Aorta (tissue), 5 donors: ENCODE measurements at places on chromosomes 7 and 10. TPM values are rescaled to one million over a fixed set of nuclear protein-coding genes. Genes with fewer than 3 reads are reported as not detected.
A peak's percentile ranks its signal among the peaks of the same experiment; 100 is the strongest.

DNA sequence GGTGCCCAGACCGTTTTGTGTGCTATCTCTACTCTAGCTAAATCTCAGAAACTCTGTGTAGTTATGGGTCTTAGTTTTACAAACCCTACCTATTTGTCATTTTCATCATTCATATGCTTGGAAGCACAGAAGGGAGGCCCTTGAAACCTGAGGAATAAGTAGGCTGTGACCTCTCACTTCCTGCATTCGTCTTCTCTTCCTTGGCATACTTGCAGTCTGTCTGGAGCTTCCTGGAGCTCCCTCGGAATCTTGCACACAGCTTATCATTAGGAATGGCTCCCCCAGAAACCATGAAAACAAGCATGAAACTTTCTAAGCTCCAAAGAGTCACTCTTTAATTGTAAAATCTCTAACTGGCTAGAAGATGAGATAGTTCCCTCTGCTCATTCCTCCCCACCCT lies 376.9 kb upstream of the MYO3A start:
- DNase-seq, result no peak

- DNase-seq, result no peak
Observed at GRCh38 chr7:70785427-70785826, 346.5 kb upstream of the GALNT17 start.

DNA sequence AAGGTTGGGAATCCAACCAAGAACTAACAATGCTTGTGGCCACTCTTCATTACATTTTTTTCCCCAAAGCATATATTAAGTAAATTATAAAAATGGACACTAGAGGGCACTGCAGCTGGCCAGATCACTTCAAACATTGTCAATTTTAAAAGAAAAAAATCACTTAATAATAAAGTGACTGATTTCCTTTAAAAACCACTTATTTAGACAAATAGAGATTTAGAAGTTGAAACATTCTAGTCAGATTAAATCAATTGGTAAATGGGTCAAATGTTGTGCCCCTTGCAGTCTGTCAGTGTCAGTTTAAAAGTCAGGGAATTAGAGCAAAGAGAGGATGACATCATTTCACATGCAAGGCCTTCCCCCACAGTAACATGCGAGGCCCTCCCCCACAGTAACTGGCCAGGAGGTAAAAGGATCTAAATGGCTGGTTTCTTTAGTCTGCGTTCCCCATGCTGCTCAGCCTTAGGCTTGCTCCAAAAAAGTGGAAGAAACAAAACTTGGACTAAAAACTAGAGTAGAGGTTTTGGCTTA lies 177.9 kb downstream of the SKAP2 start:
- peak; percentile 72 for DNase-seq

- DNase-seq, result no peak
Observed at GRCh38 chr7:4784799-4785198, 9.4 kb downstream of the AP5Z1 start.

DNA sequence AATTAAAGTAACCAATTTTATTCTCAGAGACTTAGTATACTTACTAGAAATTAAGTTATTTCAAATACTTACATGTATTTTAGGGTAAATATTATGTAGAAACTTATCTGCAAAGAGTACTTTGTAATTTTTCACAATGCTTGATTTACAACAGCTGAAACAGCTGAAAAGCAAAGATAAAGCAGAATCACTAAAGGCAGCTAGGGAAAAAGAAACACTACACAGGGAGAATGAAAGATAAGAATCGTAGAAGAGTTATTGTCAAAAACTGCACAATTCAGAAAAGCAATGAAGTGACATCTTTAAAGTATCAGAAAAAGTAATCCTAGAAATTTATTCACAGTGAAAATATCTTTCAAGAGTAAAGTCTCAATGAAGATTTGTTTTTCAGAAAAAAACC lies 69.7 kb upstream of the ZNF804B start:
- DNase-seq, result no peak

DNA sequence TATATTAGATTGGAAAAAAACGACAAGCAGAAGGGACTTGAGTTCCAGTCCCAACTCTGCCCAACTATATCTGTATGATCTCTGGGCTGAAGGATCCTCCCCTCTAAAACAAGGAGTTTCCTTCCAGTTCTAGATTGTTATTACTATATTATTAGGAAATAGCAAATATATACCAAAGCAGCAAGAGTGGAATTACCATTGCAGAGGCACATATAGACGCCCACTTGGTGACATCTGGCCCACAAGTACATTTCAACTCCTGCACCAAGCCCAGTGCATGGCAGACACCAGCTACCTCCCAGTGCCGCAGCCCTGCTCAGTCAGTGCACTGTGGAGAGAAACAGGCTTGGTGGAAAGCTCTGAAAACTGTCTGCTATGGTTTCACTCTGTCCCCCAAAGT lies 201.9 kb downstream of the FAM107B start:
- no peak for DNase-seq

- DNase-seq, result no peak
Observed at GRCh38 chr10:71641986-71642385, 77.6 kb downstream of the C10orf105 start.

DNA sequence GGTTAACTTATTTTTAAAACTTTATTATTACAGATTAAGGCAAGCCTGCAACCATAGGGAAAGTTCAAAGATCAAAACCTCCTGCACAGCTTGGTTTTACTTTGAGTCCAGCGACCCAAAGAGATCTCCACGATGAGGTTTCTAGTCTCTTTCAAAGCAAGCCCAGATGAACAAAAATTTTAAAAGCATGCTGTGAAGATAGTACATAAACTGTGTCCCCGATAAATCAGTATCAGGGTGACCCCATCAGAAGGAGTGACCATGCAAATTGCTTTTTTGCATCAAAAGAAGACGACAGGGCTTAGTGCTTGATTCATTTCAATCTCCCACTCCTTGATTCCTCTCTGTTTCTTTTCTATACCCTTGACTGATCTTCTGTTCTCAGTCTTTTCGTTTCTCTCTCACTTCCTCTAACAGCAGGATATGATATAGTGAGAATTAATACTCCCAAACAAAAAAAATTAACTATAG lies 16.0 kb upstream of the DNTT start:
- DNase-seq, result no peak

DNA sequence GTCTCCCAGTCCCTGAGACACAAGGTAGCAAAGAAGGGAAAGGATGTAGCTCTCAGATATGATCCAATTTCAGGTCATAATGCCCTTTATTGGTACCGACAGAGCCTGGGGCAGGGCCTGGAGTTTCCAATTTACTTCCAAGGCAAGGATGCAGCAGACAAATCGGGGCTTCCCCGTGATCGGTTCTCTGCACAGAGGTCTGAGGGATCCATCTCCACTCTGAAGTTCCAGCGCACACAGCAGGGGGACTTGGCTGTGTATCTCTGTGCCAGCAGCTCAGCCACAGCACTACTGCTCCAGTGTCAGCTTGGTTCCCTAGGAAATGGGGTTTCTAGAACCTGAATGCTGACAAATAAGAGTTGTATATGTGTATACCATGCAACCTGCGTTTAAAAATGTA lies 74.6 kb upstream of the PRSS58 start:
- no peak for DNase-seq

DNA sequence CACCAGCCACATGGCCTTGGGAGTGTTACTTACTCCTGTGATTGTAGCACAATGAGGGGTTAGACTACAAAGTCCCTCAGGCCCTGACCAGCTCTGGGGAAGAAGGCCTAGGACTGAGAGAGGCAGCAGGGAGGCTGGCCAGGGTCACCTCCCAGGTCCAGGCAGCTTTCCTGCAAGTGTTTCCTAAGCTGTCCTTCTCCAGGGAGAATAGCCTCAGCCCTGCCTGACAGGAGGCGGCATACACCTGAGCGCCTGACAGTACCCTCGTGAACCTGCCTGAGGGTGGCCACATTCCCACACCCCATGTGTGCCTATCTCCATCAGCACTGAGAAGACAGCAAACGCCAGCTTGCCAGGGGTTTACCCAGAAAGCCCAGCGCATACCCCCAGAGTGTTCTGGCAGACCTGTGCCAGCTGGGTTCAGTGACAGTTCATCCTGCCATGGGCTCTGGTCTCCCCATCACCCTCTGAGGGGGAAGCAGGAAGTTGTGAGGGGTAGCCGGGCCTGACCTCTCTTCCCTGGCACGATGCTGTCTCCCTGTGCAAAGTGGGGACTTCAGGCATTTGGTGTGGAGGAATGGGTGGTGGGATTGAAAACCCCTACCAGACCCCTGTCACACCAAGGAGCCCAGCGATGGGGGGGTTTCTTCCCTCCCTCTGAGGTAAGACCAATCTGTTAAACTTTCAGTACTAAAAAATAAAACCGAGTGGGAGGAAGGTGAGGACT lies 56.3 kb upstream of the CAMK2B start:
- DNase-seq, result no peak

DNA sequence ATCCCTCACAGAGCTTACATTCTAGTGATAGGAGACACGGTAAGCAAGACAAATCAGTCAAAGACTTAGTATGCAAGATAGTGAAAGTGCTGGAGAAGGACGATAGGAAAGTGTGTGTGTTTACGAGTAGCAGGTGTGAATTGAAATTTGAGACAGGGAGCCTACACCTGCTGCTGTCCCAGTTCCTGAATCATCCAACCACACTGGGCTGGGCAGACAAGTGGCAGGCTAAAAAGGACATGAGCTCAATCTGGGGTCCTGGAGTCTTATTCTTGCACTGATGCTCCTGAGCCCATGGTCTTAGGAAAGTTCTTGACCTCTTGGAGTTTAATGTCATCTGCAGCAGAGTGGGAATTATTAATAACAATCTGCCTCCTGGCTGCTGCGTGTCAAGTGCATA lies 16.2 kb downstream of the RBP3 start:
- DNase-seq, result peak; percentile 11

DNA sequence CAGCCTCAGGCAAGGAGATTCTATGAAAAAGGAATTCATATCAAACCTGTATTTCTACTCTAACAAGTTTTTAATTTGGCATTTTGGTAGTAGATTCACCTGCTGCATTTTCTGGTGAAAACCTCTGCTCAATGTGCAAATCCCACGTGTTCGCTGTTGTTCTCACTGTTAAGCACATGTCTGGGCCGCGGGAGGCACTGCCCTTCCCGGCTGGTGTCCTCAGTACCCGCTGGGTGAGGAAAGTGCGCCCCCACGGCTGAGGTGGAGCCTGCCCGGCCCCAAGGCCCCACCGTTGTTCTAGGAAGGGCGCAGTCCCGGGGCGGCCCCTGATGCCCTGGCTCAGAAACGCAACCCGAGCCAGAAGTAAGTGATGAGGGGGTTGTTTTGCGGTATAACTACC lies 193.4 kb upstream of the VWC2 start:
- DNase-seq, result peak; percentile 73

GRCh38 chr10:125779403-125780327 lies 4.0 kb upstream of the MMP21 start:
- no peak for DNase-seq

DNA sequence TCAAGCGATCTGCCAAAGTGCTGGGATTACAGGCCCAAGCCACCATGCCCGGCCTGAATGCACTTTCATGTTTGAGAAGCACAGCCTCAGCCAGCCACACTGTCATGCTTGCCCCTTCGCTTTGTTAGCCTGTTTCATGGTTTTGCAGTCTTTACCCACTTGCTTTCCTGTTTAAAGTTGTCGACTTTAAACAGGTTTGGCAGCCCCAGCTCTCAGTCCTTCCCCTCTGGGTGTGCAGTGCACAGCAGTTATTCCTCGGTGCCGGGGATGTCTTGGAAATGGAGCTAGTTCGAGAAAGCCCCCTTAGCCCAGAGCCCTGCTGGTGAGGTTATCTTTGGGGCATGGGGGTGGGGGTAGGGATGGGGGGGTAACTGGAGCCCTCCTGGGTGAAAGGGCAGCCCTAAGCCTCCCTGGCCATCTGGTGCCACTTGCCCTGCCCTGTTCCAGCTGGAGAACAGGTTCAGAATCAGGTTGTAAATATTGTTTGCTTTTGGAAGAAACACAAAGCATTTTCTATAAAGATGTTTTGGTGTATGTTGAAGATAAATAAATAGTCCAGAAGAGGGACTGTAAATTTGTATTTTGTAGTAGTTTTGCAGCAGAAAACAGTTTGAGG lies 14.8 kb downstream of the TSPAN14 start:
- peak; percentile 48 for DNase-seq

DNA sequence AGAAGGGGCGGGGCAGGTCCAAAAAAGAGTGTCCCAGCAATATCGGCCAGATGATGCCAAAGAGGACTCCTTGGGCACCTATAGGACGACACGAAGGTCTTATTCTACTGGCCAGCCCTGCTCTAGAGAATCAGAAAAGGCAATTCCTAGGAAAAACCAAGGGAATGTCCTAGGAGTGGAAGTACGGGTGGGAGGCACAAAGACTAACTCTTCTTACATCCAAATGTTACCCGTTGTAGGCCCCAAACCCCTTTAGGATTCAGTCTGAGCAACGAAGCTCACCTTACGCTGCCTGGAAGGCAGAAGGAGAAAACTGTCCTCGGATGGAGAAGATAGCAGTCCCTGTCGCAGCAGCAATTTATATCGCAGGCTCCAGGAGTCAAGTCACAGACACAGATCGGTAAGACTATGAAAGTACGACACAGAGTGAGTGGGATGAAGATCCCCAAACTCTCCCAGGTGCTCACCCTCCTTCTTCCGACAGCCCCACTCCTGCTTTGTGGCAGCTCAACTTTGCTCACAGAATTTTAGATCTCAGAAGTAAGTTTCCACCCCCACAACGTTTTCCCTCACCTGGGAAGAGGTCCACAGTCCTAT lies 558 bp downstream of the TCTN3 start:
- DNase-seq, result no peak

- DNase-seq, result no peak
Observed at GRCh38 chr7:80967071-80967916, 48.4 kb upstream of the SEMA3C start.

- no peak for DNase-seq
Observed at GRCh38 chr7:108246227-108246837, 116.2 kb upstream of the LAMB4 start.

DNA sequence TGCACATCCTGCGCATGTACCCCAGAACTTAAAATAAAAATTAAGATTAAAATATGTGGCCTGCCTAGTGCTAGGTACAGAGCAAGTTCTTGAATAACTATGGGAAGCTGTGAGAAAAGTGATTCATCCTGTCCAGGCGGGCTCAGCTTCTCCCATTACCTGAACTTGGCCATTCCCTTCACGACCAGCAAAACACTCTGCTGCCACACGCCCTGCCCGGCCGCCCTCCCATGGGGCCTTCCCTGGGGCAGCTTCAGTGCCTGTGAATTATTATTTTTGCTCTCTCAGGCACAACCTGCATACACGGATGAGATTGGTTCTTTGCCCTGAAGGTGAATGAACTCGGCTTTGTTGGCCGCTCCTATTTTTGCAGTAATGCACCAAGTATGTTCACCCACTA lies 209.2 kb upstream of the SHH start:
- DNase-seq, result no peak

Gene PVRIG
- 2.1 TPM for total RNA-seq

Gene PAX4
- not detected for total RNA-seq

Gene AKR1C2
- total RNA-seq, result 44.7 TPM

Gene TDRD1
- 0.78 TPM for total RNA-seq

Gene DGKB
- total RNA-seq, result 1.1 TPM

Gene HBP1
- 78.7 TPM for total RNA-seq

Gene VPS37D
- 1.8 TPM for total RNA-seq
